ENCODE measurements at places on chromosomes 16 and 17.

DNA sequence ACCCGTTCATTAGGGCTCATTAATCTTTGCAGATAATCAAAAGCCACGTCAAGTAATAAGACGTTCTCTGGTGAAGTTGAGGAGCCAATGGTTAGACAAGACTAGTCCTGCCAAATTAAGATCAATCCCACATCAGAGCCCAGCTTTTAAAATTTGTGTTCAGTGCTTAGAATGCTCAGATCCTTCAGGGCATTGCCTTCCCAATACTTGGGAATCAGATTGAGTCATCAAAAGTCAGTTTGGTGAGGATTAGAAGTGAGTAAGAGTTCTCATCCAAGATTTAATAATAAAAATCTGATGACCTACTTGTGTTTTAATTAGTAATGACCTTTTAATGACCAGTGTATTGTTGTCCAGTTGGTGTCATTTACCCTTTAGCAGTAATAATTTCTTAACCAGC, 19.8 kb downstream of the MAP2K4 start:
- DNase-seq = no peak

GRCh38 chr17:12856416-12856815, 67.1 kb downstream of the ARHGAP44 start:
- no peak for DNase-seq

DNA sequence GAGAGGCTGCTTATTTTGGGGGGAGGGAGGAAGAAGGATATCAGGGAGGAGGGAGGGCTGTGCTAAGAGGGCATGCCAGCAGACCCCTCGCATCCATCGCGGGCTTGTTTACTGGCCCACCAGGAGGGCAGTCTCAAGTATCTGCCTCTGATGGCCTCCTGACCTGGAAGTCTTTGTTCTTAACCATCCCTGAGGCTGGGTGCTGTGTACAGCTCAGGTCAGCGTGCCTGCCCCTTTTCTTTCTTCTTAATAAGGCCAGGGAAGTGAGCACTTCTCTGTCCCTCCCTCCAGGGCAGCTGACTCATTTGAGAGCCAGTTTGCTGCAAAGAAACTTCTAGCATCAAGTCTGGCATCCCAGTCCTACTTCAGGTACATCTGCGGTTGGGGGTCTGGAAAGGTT, 157.0 kb downstream of the CCDC182 start:
- DNase-seq = no peak

DNA sequence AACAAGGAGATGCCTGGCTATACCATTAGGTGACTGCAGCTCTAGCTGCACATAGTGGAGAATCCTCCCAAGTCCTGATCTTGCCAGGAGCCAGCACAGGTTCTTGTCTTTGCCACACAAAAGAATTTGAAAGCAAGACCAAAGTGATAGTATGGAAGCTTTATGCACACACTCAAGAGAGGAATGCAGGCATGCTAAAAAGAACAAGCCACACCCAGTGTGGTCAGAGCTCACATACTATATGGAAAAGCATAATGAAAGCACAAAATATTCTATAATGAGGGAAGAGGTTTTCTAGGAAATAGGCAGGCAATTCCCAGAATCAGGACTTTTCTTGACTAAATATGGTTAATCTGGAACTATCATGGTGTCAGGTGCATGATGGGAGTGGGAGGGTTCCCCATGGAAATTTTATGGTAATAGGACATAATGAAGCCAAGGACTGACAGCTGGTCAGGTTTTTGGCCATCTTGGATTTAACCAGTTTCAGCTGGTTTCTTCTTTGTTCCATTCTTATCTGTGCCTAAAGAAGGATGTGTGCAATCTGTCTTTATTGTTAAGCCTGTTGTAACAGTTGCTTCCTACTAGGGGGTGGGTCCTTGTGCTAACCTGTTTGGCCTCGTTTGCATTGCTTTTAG, 171.6 kb downstream of the ZNF18 start:
- no peak for DNase-seq

- DNase-seq = no peak
Measured at GRCh38 chr16:76464955-76465620, 187.9 kb downstream of the CNTNAP4 start.

DNA sequence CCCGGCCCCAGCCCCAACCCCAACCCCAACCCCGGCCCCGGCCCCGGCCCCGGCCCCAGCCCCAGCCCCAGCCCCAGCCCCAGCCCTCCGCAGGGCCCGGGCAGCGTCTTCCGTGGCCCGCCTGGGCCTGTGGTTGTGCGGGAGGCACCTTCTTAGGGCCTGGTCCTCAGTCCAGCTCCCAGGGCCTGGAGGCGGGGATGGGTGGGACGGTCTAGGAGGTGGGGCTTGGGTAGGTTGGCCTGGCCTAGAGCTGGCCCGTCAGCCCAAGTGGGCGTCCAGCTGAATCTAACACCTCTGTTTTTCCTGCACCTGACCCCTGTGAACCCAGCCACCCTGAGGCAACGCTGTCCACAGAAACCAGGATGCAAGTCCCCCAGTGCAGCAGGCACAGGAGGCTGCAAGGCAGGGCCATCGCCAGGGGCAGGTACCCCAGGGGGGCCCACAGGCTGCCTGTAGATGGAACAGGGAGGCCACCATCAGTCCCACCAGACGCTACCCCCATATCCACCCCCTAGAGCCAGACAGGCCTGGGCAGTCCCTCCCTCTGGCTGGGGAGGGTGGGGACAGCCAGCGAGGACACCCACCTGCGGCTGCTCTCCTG, 8.8 kb downstream of the MSLN start:
- no peak for DNase-seq

GRCh38 chr16:72220875-72221629, 49.1 kb upstream of the PMFBP1 start:
- DNase-seq = no peak

- peak; percentile 66 for DNase-seq
Measured at GRCh38 chr16:89505204-89506112, 2.7 kb upstream of the SPG7 start.

DNA sequence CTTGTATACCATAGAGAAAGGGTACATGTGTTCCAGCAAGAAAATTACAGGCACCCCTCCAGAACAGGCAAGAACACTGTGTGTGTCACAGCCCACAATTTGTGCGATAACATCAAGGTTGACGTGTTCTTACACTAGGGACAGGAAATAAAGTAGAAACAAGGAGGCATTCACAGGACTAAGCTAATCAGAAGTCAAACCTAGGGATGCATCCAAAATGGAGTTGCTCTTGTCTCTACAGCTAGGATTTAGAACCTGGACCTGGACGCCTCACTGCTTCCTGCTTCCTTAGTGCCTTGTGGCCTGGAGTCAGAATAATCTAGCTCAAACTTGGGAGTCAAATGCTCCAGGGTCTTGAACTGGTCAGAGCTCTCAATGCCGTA, 41.3 kb downstream of the GINS3 start:
- DNase-seq = no peak

DNA sequence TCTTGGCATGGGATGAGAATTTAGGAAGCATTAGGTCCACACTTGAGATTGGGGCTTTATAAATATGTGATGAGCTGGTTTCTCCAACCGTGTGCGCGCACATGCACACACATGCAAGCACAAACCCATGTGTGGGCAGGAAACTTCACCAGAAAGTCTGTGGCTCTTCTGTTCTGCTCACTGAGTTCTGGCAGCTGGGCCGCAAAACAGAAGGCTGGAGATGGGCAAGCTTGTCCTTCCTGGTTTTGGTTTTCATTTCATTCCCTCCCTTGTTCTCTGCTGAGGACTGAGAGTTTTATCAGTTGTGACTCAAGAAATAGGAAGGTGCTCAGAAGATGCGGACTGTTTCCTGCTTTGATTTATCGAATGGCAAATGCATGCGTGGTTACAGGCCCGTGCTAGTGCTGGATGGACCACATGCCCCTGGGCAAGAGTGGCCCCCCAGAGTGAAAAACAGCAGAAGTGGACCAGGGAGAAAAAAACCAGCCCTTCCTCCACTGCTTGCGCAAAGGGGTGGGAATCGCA, 14.1 kb downstream of the MAP3K14 start:
- no peak for DNase-seq

DNA sequence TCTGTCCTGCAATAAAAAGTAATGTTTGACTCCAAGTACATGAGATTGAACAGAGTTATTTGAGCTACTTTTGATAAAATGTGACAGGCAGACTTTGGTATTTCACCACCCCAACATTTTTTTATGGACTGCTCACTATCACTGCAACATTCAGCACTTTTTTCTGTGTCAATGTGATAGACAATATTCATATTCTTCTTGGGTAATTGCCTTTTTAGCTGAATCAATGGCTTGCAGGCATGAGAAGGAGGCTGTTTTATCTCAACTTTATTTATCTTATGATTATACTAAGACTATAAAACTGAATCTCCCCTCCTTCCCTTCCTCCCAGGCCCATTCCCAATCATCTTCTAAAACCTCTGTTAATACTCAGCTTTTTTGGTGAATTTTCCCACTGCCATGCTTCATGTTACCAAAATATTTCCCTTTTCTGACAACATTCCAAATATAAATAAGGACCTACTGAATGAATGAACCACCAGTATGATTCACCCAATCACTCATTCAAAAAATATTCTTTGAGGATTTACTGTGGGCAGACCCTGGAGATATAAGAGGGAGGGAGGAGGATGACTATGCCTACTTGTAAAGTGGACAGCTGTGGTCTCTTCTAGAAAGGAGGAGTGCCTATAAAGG, 67.6 kb downstream of the CDH13 start:
- no peak for DNase-seq

- DNase-seq = no peak
Measured at GRCh38 chr17:4443476-4443875, 9.7 kb downstream of the SPNS3 start.

GRCh38 chr16:15466886-15467781, 32.7 kb downstream of the BMERB1 start:
- DNase-seq = no peak

DNA sequence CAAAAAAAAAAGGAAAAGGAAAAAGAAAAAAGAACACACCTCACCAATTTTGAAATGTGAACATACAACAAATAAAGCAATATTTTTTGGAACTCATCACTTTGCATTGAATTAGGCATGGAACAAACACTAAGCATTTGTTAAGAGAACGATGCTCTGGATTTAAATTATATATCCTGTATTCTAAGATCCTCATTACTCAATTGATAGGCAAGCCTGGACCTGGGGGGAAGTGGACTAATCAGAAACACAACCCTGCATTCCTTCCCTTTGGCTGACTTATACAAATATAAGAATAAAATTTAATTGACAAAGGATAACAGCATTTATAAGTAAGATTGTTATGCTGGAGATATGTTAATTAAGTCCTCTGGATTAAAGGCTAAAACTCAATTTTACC, 2.2 kb downstream of the GJC1 start:
- no peak for DNase-seq

GRCh38 chr17:73133911-73134649, 30.7 kb upstream of the SSTR2 start:
- no peak for DNase-seq

DNA sequence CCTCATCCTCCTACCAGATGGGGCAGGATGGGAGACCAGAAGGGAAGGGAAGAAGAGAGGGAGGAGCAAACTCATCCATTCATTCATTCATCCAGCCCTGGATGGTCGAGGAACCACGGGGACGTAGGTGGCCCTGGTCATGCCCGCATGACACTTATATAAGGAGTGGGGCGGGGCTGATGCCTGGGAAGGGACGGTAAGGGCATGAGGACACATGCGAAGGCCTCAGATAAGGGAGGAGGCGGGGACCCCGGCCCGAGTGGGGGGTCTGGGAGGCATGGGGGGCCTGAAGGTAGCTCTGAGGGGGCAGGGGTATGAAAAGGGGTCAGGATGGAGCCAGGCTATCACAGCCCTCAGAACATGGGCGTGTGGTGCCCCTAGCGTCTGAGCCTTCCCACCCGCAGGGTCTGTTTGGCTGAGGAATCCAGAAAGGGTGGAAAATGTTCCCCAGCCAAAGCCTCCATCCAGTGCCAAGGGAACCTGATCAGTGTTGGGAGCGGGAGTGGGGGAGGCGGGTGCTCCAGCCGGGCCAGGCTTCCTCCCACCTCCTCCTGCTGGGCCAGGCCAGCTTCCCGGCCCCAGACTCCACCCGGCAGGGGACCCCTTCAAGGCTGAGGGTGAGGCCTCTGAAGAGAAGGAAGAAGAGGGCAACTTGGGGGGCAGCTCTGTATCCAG, 17.6 kb upstream of the CD79B start:
- no peak for DNase-seq

DNA sequence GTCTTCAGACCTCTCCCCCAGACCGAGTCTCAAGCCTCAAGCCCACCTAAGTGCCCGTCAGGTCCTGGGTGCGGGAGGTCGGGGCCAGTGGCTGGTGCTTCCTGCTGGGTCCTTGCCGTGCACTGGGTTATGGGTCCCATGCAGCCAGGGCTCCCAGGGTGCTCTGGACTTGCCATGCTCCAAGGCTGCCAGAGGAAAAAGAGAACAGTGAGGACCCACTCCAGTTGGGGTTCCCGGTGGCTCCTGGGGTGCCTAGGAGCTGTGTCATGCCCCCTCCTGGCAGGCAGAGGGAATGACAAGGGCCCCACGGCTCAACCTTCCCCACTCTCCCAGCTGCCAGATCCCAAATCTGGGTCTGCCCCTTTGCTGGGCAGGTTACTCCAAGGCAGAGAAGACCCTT, 3.8 kb downstream of the SNX20 start:
- no peak for DNase-seq

DNA sequence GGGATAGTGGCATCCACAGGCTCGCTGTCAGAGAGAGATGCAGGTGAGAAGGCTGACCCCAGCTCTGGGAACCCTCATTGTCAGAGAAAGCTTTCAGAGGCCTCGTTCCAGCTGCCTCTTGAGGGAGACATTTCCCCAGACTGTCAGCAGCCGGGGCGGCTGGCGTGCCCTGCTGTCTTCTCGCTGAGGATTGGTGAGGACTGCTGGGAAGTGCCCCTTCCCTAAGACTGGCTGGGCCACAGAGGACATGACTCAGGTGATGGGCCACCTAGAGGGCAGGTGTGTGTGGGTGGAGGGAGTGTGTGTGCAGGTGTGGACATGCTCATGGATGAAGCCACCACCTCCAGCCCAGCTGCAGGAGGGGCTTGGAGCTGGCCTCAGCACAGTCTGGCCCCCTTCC, 25.3 kb downstream of the SPACA3 start:
- no peak for DNase-seq

All from stimulated activated CD8-positive, alpha-beta memory T cell treated with anti-CD3 and anti-CD28 coated beads, Interleukin-7, amount 100 ng/mL, for 48 hours (primary cell).